ENCODE measurements at places on chromosomes 4 and X.

DNA sequence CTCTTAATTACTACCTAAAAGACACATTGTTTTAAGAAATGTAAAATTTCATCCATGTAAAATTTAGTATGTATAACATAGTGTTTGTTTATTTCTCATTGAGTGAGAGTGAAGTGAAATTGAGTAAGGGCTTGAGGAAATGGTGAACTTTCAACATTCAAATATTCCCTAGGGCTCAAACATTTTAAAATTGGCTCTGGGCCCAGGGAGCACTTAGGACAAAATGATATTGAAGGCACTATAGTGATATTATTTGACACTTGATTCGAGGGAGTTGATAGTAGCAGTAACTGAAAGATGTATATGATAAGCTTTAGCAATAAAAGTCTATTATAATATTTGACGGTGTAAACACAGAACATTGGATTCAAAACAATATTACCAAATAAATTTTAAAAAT is 1244.0 kb upstream of the TENM3 start:
- no peak for DNase-seq

GRCh38 chrX:71100581-71101505 is 5.2 kb downstream of the FOXO4 start:
- no peak for DNase-seq

- DNase-seq = peak; percentile 97
Observed at GRCh38 chr4:88017516-88018297, 10.3 kb downstream of the PKD2 start.

GRCh38 chr4:124973716-124974115 is 261.2 kb upstream of the ANKRD50 start:
- DNase-seq = no peak

- DNase-seq = no peak
Observed at GRCh38 chr4:574346-575161, 1.5 kb downstream of the TMEM271 start.

GRCh38 chr4:182351485-182351884 is 108.3 kb downstream of the TENM3 start:
- DNase-seq = no peak

- DNase-seq = no peak
Observed at GRCh38 chr4:70895811-70896491, 6.2 kb upstream of the MOB1B start.

DNA sequence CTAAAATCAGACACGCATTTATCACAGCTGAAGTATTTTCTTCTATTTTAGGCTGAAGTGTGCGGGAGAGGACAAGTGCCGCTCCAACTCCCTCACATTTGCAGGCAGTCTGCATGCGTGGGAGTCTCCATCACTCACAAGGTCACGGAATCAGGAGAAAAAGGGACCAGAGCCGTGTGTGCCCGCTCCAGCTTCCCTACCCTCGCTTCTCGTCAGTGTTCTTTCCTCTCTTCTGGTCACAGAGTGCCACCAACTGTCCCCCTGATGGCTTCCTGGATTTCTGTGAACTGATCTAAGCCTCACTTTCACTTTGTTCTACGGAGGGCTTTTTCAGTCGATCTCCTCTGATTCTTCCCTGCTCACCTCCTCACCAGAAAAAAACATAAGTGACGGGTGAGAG is 407.4 kb upstream of the AADAT start:
- DNase-seq = no peak

GRCh38 chrX:108001218-108001814 is 19.1 kb upstream of the TEX13B start:
- peak; percentile 52 for DNase-seq

DNA sequence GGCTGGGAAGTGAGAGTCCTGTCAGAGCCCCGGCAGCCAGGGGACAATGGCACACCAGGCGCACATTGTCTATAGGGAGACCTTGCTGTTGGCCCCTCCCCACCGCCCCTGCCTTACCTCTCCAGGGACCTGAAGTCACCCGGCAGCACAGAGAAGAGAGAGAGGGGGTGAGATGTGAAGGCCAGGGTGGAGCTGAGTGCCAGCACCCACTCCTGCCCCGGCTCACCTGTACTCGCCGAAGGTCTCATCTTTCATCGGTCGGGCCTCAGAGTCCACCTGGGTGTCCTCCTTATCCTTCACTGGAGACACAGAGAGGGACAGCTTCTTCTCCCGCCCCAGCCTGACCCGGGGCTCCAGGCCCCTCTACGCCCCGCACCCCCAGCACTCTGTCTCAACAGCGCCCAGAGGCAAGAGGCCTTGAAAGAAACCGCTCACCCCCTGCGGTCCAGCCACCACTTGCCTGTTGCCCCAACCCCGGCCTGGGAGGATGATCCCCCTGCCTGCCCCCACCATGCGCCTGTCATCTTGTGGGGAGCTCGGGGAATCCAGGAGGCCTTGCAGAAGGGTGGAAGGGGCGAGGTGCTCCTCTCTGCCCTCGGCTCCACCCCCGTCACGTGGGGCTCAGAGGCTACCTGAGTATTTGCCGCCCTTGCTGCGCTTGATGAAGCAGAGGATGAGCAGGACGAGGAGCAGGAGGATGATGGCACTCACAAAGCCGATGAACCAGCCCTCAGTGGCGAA is 22.6 kb downstream of the L1CAM start:
- no peak for DNase-seq

All from EH (cell line).